Small intestine (tissue), 16 donors: ENCODE measurements at places on chromosomes 6 and 20. TPM values are rescaled to one million over a fixed set of nuclear protein-coding genes. Genes with fewer than 3 reads are reported as not detected.

The FRK gene
- 6.7 TPM for polyA plus RNA-seq

The ZBTB12 gene
- polyA plus RNA-seq = 8.6 TPM

The ZBTB46 gene
- polyA plus RNA-seq = not detected

- DNase-seq = peak; percentile 89
These were observed 2.2 kb downstream of the RAB5IF start for GRCh38 chr20:36607586-36608387.

The TMC2 gene
- not detected for polyA plus RNA-seq
